ENCODE measurements at places on chromosomes 2 and 18.

DNA sequence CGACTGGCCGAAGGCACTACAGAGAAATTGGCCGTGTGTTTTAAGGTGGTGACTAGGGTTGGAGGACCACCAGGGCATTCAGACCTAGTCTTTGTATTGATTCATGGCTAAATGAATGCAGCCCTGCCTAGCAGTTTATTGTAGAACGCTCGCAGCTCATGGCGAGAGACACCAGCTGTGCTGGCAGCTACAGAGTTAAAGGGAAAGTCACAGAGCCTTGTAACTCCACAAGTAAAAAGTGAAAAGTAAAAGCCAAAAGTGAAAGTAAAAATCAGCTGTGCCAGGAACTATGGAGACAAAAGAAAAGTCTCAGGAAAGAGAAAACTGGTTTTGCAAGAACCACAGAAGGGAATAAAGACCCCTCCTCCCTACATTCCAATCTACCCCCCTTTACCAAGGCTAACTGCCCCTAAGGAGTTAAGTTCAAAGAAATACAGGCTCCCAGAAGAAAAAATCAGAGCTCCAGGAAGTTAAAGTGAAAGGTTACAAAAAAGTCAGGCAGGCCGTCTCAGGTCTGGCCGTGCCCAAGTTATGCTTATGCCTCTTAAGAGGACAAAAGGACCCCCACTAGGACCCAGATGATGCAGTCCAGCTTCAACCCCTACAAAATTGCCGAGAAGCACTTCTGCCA is 46.4 kb upstream of the SELENOI start:
- no peak for DNase-seq

DNA sequence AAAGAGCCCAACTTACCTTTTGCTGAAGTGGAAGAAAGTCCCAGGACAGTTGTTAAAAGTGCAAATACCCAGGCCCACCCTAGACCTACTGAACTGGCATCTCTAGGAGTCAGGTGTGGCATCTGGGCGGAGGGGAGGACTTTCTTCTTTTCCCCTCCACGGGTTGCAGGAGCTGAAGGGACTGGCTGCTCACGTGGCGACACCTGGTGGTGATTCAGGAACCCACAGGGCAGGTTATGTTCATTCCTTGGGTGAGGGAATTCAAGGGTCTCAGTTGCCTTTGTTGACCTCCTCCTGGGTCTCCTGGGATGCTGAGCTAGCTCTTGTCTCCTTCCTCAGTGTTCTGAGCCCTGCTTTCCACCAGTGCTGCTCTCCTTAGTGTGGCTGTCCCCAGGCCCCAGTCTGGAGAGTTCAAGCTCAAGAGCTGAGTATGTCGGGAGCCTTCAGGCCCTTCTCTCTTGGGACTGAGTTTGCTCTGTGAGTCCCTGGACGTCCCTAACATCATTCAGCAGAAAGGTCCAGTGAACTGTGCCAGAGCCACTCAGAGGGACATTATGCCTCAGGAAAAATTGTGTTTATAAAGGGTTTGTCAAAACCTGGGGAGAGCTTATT is 56.9 kb downstream of the DYSF start:
- DNase-seq, result peak; percentile 20

- no peak for DNase-seq
These were observed 176.1 kb upstream of the ZFP36L2 start for GRCh38 chr2:43402452-43402937.

- no peak for DNase-seq
These were observed 43.6 kb upstream of the SLC14A2 start for GRCh38 chr18:45571714-45572113.

GRCh38 chr18:21131698-21132227 is 20.1 kb upstream of the ROCK1 start:
- DNase-seq, result no peak

DNA sequence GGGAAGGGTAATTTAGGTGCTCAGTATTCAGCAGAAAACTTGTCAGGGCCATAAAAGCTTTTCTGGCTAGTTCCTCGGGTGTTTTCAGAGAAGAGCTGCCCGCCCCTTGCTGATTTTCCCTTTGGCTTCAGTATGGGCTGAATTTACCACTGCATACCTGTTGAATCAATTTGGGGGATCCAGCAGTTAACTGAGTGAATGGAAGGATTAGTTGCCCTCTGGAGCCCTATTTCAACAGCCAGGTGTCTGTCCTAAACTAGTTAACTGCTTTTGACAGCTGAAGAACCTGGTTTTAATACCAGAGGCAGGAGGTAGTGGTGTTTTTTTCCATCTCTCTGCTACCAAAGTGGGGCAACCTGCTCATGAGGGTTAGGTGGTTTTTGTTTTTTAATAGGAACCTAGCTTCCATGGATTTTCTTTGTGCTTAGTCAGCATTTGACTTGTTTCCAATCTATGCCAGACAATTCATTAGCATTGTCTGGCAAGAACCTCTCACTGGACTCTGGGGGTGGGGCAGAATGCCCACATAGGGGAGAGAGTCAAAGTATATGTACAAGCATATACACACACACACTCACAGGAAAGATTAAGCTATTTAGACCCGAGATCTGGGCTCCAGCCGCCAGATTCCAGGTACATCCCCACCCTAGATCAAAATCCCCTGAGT is 166.5 kb upstream of the SIX3 start:
- peak; percentile 14 for DNase-seq

- DNase-seq, result no peak
These were observed 178.2 kb downstream of the TDRD15 start for GRCh38 chr2:21301871-21302455.

DNA sequence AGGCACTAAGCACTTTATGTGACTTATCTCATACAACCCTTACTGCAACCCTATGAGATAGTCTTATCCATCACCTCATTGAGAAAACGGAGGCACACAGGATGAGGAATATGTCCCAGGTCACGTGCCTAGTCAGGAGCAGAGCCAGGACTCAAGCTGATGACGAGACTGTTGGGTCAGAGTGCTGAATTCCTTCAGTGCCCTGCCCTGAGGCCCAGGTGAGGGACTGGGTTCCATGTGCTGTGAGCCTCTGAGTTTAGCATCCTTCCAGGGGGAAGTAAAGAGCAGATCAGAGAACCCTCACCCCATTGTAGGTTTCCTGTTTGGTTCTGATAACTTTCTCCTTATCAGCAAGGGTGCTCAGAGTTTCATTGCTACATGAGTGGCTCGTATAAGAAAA is 11.7 kb upstream of the EDAR start:
- DNase-seq, result no peak

DNA sequence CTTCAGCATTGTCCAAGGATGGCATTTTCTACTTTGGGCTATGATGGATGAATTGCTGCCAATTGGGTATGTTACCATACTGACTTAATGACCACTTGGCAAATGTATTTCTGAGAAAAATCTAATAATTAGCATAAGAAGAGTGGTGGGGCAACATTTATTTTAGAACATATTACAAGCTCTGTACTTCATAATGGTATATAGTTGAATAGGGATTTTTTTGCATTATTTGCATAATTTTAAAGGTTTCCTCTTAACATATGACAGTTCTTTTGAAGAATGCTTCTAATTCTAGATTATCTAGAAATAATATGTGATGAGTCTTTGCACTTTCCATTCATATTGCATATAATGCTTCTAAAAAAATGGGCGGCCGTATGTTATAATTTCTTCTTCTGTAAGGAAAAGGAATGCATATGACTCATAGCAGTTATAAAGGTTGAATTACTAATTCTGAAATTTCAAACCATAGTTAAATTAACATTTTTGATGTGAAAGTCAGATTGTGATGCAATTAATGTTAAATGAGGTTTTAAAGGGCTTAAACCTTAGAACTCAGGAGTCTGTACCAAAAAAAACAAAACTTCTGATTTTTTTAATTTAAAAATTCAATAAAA is 1652.3 kb upstream of the SLC39A10 start:
- DNase-seq, result no peak

- DNase-seq, result no peak
These were observed 11.3 kb downstream of the GLS start for GRCh38 chr2:190891889-190892288.

GRCh38 chr2:60297296-60298005 is 256.0 kb downstream of the BCL11A start:
- no peak for DNase-seq

- DNase-seq, result no peak
These were observed 41.9 kb upstream of the RHOB start for GRCh38 chr2:20404950-20405349.

- DNase-seq, result peak; percentile 28
These were observed 122.4 kb downstream of the GRB14 start for GRCh38 chr2:164498836-164499235.

DNA sequence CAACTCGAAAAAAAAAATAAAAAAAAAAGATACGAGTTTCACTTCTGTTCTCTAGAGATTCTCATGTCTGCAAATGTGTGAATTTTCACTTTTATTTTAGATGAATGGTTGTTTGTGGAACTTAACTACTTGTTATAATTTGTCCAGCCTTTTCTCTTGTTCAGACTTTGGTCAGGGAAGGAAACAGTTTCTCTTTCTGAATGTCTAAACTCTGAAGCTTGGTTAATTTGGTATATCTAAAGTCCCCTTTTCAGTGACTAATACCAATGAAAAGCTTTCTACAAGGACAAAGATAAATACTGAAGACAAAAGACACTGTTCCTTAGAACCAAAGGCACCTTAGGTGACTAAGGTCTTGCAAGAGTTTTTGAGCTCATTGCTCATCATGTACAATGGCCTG is 144.4 kb upstream of the PIEZO2 start:
- no peak for DNase-seq

DNA sequence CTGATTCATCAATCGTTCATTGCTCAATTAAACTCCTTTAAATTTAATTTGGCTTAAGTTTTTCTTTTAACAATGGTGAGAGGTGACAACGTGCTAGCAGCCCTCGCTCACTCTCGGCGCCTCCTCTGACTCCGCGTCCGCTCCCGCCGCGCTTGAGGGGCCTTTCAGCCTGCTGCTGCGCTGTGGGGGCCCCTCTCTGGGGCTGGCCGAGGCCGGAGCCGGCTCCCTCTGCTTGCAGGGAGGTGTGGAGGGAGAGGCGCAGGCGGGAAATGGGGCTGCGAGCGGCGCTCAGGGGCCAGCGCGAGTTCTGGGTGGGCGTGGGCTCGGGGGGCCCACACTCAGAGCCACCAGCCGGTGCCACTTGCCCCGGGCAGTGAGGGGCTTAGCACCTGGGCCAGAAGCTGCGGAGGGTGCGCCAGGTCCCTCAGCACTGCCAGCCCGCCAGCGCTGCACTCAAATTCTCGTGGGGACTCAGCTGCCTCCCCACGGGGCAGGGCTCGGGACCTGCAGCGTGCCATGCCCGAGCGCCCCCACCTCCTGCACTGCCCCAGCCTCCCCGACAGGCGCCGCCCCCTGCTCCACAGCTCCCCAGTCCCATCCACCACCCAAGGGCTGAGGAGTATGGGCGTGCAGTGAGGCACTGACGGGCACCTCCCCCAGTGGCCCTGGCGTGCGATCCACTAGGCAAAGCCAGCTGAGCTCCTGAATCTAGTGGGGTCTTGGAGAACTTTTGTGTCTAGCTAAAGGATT is 19.6 kb downstream of the ANKMY1 start:
- DNase-seq, result no peak

DNA sequence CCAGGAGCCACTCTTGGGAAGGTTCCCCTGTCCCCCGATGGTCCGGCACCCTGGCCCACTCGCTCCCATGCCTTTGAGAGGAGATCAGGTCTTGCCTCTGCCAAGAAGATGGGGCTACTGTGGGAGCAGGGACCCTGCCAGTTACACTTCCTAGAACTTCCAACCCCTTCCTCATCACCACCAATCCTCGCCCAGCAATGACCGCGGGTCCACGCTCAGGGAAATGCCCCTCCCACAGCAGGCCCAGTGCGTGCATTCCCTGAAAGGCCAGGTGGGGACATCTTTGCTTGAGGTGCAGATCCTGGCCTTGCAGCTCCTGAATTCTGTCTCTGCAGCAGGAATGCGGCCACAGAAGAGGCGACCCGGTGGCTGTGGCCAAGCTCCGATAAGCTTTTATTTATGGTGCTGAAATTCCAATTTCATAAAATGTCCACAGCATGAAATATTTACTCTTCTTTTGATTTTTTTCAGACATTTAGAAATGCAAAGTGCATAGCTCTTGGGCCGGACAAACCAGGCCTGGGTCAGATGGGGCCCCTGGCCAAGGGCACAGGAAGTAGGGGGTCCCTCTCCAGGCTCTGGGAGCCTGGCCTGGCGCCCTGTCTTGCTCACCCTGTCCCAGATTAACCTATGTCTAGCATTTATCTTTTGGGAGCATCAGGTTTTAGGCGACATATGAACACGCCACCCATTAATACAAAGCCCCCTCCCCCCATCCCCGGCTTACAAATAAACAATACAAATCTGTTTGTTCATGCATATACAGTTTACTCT is 29.8 kb downstream of the PXDN start:
- no peak for DNase-seq

- no peak for DNase-seq
These were observed 175.6 kb upstream of the RAB6C start for GRCh38 chr2:129803871-129804270.

DNA sequence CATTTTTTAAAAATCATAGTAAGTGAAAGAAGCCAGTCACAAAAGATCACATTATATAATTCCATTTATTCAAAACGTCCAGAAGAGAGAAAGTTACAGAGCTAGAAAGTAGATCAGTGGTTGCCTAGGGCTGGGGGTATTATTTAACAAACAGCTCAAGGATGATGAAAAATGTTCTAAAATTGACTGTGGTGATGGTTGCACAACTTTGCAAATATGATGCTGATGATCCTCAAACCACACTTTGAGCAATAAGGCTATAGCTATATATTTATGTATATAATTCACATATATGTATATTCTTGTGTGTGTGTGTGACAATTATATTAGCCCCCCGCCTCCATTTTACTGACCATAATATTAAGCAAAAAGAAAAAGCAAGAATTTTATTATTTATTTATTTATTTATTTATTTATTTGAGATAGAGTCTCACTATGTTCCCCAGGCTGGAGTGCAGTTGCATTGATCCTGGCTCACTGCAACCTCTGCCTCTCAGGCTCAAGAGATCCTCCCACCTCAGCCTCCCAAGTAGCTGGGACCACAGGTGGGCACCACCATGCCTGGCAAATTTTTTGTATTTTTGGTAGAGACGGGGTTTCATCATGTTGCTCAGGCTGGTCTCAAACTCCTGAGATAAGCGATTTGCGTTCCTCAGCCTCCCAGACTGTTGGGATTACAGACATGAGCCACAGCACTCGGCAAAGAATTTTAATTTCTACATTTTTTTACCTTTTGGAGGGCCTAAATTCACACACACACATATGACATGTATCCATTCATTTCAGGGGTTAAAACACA is 1.9 kb downstream of the WDR12 start:
- DNase-seq, result no peak

DNA sequence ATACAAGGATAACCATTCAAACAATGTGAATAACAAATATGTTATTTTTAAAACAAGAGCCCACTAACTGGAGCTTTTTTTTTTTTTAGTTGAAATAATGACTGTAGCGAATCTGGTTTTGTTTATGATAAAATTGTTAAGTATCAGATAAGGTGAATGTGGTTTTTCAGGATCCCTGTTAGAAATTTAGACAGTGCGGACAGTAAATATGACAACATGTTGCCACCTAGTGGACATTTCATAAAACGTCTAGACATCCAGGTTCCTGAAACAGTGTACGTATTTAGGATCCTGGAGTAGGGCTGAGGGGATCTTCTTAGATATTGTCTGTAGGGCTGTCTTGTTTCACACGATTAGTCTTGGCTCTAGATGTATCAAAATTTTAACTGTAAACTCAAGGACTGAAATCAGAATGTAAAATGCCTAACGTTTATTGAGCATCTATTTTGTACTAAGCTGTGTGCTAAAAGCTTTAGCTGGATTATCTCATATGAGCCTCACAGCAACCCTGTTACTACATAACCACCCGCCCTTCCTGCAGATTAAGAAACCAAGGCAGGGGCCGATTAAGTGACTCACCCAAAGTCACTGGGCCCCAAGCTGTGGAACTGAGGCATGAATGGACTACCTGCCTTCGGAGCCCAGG is 23.9 kb upstream of the CCDC68 start:
- DNase-seq, result no peak

GRCh38 chr2:77839102-77839501 is 316.9 kb upstream of the LRRTM4 start:
- no peak for DNase-seq

All from DMS153 (cell line).